Left colon (tissue), 2 donors: ENCODE measurements at places on chromosomes 2 and 18. TPM values are rescaled to one million over a fixed set of nuclear protein-coding genes. Genes with fewer than 3 reads are reported as not detected.
A peak's percentile ranks its signal among the peaks of the same experiment; 100 is the strongest.

GRCh38 chr18:34550902-34551301 lies 159.2 kb upstream of the DTNA start:
- DNase-seq = no peak

- DNase-seq = no peak
Measured at GRCh38 chr2:42331569-42332284, 29.3 kb downstream of the COX7A2L start.

- DNase-seq = no peak
Measured at GRCh38 chr2:30147196-30147714, 448 bp downstream of the YPEL5 start.

DNA sequence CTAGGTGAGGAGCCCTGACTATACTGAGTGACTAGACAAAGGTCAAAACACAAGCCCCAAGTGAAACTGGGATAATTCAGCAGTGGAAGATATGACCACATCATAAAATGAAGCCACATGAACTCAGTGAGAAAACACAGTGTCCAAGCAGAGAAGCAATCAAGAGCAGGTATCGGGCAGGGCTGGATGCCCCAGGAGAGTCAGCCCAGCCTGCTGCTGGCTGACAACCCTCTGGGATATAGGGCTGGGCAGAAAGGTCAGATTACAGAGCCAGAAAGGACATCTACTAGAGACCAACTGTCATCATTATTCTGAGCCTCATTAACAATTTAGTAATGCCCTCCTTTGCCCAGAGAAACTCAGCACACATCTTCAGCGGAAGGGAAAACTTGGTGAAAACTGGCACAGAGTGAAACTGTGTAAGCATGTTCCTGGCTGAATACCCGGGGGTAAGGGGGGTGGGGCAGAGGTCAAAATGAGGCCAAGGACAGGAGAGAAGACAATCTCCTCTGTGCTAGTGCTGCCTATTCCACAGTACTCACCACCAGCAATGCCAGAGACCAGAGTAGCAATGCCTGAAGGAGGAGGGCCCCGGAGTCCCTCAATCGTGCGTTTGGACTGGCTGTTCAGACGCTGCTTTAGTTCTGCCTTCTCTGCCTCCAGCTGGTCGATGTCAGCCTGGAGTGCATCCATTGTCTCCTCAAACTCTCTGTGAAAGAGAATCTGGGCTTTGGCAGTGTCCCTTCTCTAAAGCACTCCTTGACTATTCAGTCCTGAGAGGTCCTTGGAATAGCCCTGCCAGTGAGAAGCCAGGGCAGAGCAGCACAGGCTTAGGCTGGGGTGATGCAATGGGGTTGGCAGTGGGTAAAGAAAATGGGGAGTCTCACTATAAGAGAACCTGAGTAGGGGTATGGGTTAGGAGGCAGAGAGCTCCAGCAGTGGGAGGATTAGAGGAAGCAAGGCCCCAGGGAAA lies 15.3 kb downstream of the DCTN1 start:
- DNase-seq = no peak

GRCh38 chr18:28757466-28758008 lies 580.6 kb upstream of the CDH2 start:
- DNase-seq = no peak

DNA sequence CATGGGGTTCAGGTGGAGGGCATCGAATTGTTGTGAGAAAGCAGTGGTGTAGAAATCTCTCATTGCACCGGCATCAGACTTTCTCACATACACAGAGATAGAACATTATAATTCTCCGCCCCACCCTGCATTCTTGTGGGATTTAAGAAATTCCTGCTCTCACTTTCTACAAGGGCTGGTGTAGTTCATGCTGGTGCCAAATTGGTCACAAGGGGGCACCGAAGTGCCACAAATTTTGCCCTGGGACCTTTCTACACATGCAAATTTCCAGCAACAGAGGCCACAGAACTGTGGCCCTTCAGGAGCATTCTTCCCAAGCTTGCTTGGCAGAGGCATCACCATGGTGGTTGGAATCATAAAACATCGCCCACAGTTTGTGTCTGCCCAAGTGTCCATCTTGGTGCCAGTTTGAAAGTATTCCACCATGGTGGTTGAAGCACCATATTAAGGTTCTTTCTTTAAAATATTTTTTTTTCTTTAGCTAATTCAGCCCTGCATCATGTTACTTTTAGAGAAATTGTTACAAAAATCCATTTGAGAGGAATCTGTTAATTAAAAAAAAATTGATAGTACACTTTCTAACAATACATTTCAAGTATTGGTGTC lies 521.2 kb upstream of the FANCL start:
- DNase-seq = no peak

DNA sequence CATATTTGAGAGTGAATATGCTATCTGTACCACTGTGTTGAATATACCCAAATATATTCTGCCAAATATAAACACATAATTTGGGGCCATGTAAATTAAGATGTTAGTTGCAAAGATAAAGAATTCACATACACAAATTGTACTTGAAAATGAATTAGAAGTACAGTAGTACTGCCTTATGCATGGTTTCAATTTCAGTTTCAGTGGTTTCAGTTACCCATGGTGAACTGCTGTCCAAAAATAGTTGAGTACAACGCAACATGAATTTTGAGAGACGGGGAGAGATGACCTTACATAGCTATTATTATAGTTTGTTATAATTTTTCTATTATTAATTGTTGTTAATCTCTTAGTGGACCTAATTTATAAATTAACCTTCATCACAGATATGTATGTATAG lies 1313.0 kb upstream of the FAM98A start:
- DNase-seq = no peak

GRCh38 chr2:63051795-63052333 lies 1.2 kb downstream of the OTX1 start:
- DNase-seq = peak; percentile 5

GRCh38 chr2:195612611-195613495 lies 44.2 kb upstream of the SLC39A10 start:
- DNase-seq = no peak

GRCh38 chr2:210667711-210668110 lies 111.3 kb downstream of the CPS1 start:
- DNase-seq = no peak

DNA sequence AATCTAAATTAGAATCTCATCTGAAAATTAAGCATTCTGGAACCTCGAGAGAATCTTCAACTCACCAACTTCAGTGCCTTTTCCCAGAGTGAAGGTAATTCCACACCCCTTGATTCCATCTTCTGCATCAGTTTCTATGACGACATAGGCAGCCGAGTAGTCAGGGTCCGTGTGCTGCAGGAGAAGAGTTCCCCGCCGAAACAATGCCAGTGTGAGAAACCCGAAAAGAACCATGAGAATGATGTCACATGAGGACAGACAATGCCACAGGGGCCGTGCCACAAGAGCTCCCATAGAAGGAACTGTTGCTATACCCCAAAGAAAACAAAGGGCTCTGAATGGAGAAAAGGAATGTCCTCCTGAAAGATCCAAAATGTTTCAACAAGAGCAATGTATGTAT lies 6.0 kb downstream of the ENOSF1 start:
- no peak for DNase-seq

- no peak for DNase-seq
Measured at GRCh38 chr2:9596621-9597311, 34.0 kb downstream of the YWHAQ start.

GRCh38 chr2:140747665-140748064 lies 1383.2 kb downstream of the LRP1B start:
- no peak for DNase-seq

GRCh38 chr18:75742516-75742915 lies 315.0 kb upstream of the SMIM21 start:
- no peak for DNase-seq

DNA sequence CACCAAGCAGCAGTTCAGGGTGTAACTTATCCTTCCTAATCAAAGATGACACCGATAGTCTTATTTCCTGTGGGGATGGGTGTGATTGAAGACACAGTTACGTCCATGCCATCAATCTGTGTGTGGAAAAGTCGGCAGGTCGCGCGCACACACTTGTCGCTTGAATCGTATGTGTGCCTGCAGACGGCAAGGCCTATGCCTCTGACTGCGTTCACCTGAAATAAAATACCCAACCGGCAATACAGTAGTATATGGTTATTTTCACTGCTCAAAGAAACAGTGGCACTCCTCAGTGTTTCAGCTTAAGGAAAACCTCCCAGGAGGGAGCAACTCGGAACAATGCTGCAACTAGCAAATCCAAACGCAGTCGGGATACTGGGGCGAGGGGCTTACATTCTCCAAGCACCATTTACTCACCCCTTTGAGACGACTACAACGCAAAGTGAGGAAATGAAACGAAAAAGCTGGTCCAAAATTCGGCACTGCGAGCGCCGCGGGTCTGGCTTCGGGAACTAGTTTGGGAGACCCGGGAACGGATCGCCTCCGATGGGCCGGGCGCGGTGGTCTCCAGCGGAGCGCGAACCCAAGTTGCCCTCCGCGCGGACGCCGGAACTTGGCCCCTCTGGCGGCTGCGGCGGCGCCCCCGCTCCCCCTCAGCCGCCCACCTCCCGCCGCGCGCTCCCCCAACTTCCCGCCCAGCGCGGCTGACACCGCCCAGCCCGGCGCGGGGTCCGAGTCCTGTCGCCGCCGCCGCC lies 675 bp downstream of the PRKD3 start:
- DNase-seq = peak; percentile 59

GRCh38 chr2:177037569-177037968 lies 175.0 kb upstream of the HNRNPA3 start:
- DNase-seq = no peak

- DNase-seq = no peak
Measured at GRCh38 chr2:64324746-64325410, 129.1 kb upstream of the LGALSL start.

DNA sequence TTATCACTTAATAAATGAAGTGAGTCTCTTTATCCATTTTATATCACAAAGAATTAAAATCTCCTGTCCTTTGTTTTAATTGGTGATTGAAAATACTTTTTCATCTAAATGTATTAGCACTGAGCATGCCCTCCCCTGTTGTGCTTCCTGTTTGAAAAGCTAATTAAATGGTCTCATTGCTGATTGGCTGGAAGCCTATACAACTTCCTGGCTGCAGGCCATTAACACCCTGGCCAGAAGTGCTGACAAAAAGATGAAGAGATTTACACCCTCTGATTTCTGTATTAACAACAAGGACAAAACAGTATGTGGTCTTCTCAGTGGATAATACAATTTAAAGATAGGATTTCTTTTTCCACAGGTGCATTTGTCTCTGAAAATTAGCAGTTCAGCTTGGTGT lies 548.0 kb downstream of the DCC start:
- DNase-seq = no peak

DNA sequence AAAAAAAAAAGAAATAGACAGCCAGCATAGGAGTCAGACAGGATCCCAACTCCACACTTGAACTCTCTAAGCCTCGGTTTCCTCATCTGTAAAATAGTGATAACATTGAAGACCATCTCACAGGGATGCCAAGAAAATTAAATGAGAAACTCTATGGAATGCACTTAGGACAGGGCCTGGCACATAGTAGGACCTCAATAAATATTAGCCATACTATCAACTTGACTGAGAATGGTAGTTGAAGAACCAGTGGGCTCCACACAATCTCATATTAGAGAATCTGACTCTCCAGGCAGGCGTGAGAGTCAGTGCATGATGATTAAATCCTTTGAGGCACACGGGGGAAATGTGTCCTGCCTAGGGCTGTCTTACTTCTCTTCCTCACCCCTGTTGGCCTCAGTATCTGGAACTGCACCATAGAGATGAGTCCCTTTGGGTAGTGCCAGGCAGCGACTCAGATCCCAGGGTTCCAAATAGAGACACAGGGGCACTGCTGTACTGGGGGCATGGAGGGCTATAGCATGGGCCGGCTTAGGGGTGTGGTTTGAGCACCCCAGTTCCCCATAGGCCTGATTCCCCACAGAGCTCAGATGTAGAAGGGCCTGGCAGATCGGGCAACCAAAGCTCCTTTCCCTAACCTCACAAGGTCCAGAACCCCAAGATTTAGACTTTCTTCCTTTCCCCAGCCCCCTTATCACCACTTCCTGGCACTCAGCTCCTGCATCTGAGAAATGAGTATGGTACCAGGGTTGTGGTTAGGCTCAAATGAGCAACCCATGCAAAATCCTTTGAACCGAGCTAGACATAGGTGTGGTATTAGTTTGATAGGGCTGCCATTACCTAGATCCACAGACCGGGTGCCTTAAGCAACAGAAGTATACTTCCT lies 51.3 kb upstream of the CAB39 start:
- no peak for DNase-seq

- DNase-seq = no peak
Measured at GRCh38 chr18:63078471-63078870, 241.1 kb downstream of the BCL2 start.

- DNase-seq = no peak
Measured at GRCh38 chr2:191977754-191978153, 130.9 kb upstream of the CAVIN2 start.

GRCh38 chr2:200382874-200383273 lies 76.4 kb downstream of the SPATS2L start:
- DNase-seq = no peak

DNA sequence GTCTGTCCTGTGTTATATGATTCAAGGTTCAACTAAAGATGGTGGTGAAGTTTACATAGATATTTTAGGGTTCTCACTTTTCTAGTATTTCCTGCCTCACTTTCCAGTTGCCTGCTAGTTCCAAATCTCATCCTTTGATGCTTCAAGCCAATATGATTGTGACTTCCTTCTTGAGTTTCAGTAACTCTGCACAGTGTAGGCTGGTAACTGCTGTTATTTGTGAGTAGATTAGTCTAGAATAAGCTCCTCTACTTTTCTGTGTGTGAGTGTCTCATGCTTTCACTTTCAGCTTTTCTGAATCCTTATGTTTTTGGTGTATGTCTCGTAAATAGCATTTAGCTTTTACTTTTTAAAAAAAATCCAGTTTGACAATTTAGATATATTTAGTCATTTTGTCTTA lies 42.6 kb downstream of the GALNT1 start:
- no peak for DNase-seq

GRCh38 chr2:32274289-32274688 lies 3.4 kb upstream of the YIPF4 start:
- no peak for DNase-seq

DNA sequence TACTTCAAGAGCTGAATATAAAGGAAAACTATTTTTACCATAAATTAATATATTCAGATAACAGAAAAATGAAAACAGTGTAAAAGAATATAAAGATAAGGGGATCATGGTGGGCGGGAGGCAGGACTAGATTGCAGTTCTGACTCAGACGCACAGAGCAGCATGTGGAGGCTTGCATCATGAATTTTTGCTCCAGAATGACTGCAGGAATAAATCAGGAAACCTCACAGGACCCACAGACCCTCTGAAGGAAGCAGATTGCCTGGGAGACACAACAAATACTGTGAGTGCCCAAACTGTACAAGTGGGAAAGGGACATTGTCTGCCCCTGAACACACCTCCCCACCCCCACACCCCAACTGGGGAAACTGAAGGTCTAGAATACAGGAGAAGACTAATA lies 19.2 kb upstream of the SIGLEC15 start:
- no peak for DNase-seq

The PARD3B gene
- total RNA-seq = 28.3 TPM

The TBC1D8 gene
- 37.3 TPM for total RNA-seq

The VWC2L gene
- total RNA-seq = not detected

The SCG2 gene
- 2.7 TPM for total RNA-seq

The SERPINB13 gene
- not detected for total RNA-seq

The DES gene
- total RNA-seq = 18.5 TPM

The SERPINB11 gene
- not detected for total RNA-seq

The FNDC4 gene
- 1.4 TPM for total RNA-seq

The KATNAL2 gene
- 3.7 TPM for total RNA-seq

The PPP1R1C gene
- 0.98 TPM for total RNA-seq

The AGXT gene
- 3.0 TPM for total RNA-seq

The CAPG gene
- 97.7 TPM for total RNA-seq

The ANTXR1 gene
- total RNA-seq = 17.3 TPM

The RAD51AP2 gene
- total RNA-seq = not detected

The ME2 gene
- 56.1 TPM for total RNA-seq

The PRKD3 gene
- 16.8 TPM for total RNA-seq

The COL4A3 gene
- 0.56 TPM for total RNA-seq
